ENCODE measurements at places on chromosomes 16 and 17.

- no peak for DNase-seq
Measured at GRCh38 chr17:12358477-12358876, 307.2 kb upstream of the MYOCD start.

GRCh38 chr16:28182183-28182582 is 29.6 kb downstream of the XPO6 start:
- no peak for DNase-seq

GRCh38 chr16:72786606-72787005 is 261.3 kb downstream of the ZFHX3 start:
- DNase-seq, result no peak

DNA sequence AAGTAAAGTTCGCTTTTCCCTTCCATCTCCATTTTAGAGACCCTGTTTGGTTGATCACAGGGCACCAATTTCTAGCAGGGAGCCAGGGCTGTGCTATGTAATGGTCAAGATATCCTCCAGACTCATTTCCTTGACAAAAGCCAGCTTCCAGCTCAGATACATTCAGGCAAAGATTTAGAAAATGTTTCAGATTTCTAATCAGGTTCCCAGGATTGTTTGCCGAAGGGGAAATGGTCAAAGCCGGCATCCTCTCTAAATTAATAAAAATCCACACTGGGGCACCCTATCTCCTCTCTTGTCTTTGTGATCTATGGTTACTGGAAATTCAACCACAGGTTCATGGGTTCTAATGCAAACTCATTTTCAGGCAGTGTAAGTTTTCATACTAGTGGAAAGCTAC is 686.8 kb upstream of the KIF2B start:
- no peak for DNase-seq

DNA sequence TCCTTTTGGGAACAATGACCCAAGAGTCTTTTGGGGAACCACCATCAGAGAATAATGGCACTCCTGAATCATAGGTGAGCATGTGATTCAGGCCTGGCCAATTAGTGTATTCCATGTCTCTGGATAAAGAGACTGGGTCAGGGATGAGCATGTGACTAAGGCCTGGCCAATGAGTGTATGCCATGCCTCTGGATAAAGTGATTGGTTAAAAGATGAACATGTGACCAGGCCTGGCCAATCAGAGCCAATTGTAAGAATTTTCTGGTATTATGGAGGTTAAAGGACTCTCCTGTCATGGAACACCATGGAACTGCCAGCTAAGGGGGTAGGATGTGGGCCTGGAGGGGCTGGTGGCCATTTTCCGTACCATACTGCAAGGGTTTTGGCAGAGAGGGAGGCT is 194.3 kb downstream of the C16orf78 start:
- DNase-seq, result no peak

GRCh38 chr17:58232707-58233156 is 5.7 kb upstream of the LPO start:
- DNase-seq, result no peak

- DNase-seq, result no peak
Measured at GRCh38 chr17:10052106-10052813, 146.1 kb downstream of the GAS7 start.

DNA sequence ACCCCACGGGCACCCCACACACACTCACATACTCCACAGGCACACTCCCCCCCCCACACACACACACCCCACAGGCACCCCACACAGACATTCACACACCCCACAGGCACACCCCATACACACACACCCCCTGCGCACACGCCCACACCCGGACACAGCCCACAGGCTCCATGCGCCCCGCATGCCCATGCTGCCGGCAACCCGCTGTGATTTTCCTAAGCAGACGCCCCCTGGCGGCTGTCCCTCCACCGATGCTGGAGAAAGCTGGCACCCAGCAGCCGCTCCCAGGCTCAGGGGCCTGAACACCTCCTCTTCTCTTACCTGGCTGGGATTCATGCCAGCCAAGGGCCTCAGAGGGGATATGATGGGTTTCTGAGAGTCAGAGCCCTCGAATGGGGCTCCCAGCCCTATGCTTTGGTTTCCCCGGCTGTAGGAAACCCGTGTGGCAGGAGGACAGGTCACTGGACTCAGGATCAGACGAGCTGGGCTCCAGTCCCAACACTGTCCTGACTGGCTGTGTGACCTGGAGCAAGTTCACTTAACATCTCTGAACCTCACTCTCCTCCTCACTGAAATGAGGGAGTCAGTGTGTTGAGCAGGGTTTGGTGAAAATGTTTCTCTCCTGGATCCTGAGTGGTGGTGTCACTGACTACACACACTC is 19.6 kb upstream of the TNFRSF13B start:
- peak; percentile 69 for DNase-seq
